Glomerular endothelial cell (primary cell): ENCODE measurements at places on chromosomes 12 and 14. TPM values are rescaled to one million over a fixed set of nuclear protein-coding genes. Genes with fewer than 3 reads are reported as not detected.

GRCh38 chr12:6140651-6141447, 16.4 kb upstream of the VWF start:
- DNase-seq: no peak

DNA sequence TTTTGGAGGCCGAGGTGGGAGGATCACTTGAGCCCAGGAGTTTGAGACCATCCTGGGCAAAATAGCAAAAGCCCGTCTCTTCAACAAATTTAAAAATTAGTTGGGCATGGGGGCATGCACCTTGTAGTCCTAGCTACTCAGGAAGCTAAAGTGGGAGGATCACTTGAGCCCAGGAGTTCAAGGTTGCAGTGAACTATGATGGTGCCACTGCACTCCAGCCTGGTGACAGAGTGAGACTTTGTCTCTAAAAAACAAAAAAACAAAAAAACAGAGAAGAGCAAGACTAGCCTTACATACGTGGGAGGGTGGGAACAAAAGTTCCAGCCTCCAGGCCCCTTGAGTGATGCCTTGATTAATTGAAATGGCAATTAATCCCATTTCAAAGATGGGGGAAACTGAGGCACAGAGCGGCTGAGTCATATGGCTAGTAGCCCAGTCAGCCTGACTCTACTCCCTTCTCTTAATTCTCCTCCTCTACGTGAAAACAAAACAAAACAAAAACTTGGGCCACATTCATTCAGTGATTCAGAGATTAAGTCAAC, 3.3 kb upstream of the FAM222A start:
- no peak for DNase-seq

GRCh38 chr12:97452230-97452629, 10.4 kb upstream of the RMST start:
- no peak for DNase-seq

GRCh38 chr12:2009623-2010022, 5.4 kb upstream of the DCP1B start:
- no peak for DNase-seq

The HOXC6 gene
- total RNA-seq: 0.10 and 0.70 TPM in 2 replicates

DNA sequence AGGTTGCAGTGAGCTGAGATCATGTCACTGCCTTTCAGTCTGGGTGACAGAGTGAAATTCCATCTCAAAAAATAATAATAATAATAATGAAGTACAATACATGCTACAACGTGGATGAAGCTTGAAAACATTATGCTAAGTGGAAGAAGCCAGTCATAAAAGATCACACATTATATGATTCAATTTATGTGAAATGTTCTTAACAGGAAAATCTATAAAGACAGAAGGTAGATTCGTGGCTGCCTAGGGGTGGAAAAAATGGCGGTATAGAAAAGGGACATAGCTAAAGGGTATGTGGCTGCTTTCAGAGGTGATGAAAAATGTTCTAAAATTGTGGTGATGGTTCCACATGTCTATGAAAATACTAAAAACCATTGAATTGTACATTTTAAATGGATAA, 41.0 kb upstream of the AMIGO2 start:
- DNase-seq: no peak

DNA sequence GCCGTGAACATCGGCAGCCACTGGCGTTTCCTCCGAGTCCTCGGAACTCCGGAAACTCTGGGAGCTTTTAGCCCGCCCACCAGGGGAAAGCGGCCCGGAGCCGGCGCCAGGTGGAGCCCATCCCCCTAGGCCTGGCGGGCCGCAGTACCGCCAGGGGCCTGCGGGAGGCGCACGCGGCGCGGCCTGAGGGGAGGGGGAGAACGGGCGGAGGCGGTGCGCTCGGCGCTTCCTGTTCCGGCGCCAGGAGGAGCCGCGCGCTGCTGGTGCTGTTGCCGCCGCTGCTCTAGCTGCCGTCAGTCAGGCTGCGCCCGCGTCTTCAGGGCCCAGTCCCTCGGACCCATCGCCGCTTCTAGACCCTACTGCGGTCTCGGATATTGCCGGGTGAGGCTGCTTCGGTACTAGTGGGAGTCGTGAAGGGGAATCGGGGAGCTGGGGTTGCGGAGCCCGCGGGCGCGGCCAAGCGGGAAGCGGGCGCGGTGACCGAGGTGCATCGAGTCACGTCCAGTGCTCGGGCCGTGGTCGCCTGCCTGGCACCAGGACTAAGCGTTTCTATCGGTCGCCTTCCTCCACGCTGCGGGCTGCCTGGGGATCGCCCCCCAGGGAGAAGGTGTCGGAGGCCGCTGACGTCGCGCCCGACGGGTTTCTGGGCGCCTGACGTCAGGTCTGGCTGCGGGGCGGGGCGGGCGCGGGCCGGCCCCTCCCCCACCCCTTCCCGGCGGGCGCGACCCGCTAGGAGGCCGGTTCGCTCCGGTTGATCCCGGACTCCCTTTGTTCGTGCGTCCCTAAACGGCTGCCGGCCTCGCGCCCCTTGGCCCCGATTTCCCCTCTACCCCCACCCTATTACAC, at the start of gene MAPK1IP1L:
Gene MAPK1IP1L (plus strand): TSS at position 225 of the 846 bp plus-strand sequence. CDS start 10,037 bp downstream, outside the sequence.
- peak; percentile 82 for DNase-seq

GRCh38 chr14:55699131-55700057, 119.4 kb downstream of the KTN1 start:
- no peak for DNase-seq

GRCh38 chr12:56296295-56296694, 3.8 kb downstream of the CS start:
- DNase-seq: no peak

- DNase-seq: no peak
Measured at GRCh38 chr14:100469632-100470522, 117.3 kb downstream of the BEGAIN start.

DNA sequence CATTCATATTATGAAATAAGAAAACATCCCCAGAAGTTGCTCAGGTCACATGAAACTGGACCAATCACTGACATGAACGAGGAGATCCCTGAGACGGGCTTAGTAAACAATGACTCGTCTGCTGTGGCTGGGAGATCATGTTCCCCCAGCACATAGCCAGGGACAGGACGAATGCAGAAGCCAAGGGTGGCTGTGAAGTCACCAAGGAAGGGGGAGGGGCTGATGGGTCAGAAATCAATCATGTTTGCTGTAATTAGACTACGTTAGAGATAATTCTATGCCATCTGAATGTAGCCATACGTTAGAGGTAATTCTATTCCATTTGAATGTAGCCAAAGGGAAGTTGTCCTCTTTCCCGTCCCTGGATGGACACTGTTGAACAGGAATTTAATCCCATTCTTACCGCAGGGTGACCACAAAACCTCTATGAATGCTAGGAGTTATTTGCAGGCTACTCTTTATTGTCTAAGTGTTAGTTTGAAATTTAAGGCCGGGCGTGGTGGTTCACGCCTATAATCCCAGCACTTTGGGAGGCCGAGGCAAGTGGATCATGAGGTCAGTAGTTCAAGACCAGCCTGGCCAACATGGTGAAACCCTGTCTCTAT, 332.9 kb downstream of the TMEM132D start:
- DNase-seq: no peak

- no peak for DNase-seq
Measured at GRCh38 chr12:110640275-110641025, 26.5 kb downstream of the TCTN1 start.

DNA sequence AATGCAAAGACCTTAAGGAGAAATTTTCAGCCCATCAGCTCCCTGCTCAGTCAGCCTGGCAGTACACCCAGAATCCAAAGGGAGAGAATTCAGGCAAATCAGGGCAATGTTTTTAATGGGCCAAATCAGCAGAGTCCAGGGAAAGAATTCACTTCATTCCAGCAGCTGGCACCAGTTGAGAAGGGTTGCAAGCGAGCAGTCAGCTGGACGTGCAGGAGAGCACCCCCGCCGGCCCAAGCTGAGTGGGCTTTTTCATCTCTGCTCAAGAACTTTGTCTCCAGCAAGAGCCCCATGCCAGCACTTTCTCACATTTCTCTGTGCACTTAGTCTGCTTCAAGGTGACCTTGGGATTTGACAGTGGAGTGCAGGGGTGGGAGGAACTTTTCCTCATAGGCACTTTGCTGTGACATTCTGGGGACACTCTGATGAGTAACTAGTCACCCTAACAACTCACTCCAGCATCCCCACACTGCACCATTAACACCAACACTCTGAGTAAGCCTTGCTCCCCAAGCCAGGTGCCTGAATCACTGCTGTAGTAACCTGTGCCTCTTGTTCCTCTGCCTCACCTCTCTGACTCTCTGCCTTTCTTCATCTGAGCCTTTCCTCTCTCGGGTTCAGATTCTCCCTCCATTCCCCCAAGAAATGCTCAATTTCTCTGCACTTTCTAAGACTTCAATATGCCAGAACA, 2.2 kb downstream of the ENDOU start:
- no peak for DNase-seq

DNA sequence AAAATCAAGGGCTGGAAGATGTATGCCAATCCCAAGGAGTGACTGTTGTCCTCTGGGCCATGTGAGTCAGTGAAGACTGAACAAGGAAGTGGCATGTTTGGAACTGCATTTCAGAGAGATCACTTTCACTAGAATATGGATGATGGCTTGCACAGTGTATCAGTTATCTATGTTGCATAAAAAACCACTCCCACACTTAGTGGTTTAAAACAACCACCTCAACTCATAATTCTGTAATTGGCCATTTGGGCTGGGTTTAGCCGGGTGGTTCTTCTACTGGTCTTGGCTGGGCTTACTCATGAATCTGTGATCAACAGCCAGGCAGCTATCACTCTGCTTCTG, 15.4 kb downstream of the BDKRB1 start:
- no peak for DNase-seq

- no peak for DNase-seq
Measured at GRCh38 chr12:118206107-118206412, 70.1 kb downstream of the PEBP1 start.

The LMO3 gene
- not detected in 2 replicates for total RNA-seq

GRCh38 chr14:22544881-22545420, 44.1 kb downstream of the DAD1 start:
- no peak for DNase-seq

DNA sequence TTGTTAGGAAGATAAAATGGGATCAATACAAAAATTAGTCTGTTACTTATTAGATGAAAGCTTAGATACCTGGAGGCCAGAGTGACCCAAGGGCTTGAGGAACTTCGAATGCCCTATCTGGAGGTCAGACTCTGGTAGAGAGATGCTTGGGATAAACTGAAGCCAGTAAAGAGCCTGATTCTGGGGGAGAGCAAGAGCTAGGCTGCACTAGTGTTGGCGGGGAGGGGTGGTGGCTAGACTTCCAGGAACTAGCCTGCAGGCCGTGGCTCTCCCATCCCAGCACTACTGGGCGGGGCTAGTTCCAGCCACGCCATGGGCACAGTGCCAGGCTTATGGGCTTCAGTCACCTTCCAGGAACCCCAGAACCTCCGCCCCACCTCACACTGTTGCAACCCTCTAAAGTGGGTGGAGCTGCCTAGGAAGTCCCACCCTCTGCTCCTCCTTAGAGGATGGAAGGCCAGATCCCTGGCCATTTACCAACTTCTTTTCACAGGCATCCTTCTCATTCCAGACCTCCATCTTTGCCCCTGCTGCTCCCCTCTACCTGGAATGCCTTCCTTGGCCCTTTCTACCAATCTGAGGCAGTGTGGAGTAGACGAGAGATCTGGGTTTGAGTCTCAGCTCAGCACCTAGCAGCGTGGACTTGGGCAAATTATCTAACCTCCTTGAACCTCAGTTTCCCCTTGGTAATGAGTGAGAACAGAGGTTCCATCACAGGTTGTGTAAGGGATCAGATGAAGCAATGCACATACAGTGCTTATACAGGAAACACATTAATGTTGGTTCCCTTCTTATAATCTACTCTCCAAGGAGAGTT, 6.3 kb upstream of the NFE2 start:
- no peak for DNase-seq

- no peak for DNase-seq
Measured at GRCh38 chr12:21453312-21453852, 15.9 kb downstream of the PYROXD1 start.

- DNase-seq: no peak
Measured at GRCh38 chr12:80032946-80033345, 66.4 kb upstream of the OTOGL start.

The CCNK gene
- total RNA-seq: 25.5 and 41.1 TPM in 2 replicates

- no peak for DNase-seq
Measured at GRCh38 chr12:14367040-14367661, 1.7 kb downstream of the ATF7IP start.

- no peak for DNase-seq
Measured at GRCh38 chr14:95255487-95255886, 64.2 kb downstream of the CLMN start.

The MGP gene
- total RNA-seq: 2.6 and 9.1 TPM in 2 replicates

The C12orf50 gene
- 0.12 TPM in 1 of 2 replicates, not detected in the other for total RNA-seq

- no peak for DNase-seq
Measured at GRCh38 chr14:75044752-75045151, 6.5 kb downstream of the MLH3 start.

The PDZRN4 gene
- not detected in 2 replicates for total RNA-seq

DNA sequence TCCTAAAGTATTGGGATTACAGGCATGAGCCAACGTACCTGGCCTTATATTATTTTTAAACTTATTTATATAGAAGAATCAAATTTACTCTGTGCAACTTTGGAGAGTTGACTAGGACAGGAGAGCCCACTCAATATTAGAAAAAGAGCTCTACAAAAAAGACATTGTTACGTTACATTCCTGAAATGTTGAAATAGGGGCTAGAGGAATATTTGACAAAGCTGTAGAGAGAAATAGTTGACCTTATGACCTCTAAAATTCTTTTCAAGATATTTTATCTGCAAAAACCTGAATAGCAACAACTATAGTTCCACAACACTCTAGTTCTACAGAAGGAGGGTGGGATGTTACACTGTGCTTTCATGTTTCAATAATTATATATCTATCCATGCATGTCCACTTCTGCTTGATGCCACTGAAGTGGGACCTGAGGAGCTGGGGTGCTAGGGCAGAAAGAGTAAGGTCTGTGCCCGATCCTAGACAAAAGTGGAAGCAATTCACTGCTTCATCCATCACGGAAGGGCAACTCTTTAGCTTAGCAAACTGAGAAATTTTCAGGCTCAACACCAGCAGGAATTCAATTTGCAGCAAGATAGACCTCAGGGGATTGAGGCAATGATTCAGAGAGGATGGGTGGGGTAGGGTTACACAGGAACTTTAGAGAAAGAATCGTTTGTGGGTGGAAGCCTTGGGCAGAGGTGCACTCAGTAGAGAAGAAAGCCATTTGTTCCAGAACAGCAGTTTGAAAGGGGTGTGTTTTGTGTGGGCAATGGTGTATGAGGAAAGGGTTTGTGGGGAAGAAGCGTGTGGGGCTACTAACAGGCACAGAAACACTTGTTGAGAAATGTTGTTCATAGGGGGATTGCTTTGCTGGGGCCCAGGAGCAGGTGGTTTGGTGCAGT, 16.0 kb upstream of the RNASE10 start:
- DNase-seq: no peak

GRCh38 chr14:24883576-24883975, 166.4 kb downstream of the STXBP6 start:
- no peak for DNase-seq

GRCh38 chr12:103138538-103138937, 181.1 kb downstream of the ASCL1 start:
- DNase-seq: no peak

The LGR5 gene
- not detected in 2 replicates for total RNA-seq
